Stimulated activated CD4-positive, alpha-beta T cell treated with anti-CD3 and anti-CD28 coated beads, TNF-alpha, amount 100 ng/mL, for 4 hours (primary cell): ENCODE measurements at places on chromosomes 6 and 20.

GRCh38 chr20:51687108-51687507 is 81.1 kb downstream of the ATP9A start:
- DNase-seq: no peak

DNA sequence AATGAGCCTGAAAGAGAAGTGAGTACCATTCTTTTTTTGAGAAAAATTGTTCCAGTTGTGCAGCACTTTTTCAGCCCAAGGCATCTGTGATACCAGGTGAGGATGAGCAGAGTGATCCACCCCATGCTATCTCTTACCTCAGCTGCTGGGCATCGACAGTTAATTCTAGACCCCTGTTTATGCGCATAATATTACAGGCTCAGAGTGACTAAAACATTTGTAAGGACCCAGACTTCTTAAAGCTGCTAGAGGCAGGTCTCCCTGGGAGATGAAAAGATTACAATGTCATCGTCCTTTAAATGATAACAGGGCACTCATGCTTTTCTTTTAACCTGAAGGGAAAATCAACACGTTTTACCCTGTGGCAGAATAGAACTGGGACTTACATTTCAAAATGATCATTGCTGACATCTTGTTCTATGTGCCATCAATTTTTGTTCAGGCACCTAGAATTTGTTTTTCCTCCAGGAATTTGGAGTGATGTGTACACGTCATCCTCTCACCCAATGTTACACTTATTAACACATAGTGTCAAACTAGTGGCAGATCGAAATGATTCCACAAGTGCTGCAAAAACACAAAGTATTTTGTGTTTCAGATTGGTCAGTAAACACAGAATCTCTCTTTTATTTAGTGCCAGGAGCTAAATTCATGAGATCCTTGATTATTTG is 684.6 kb downstream of the UTRN start:
- DNase-seq: no peak

- DNase-seq: no peak
Observed at GRCh38 chr6:13184547-13184946, 143.8 kb downstream of the TBC1D7 start.

DNA sequence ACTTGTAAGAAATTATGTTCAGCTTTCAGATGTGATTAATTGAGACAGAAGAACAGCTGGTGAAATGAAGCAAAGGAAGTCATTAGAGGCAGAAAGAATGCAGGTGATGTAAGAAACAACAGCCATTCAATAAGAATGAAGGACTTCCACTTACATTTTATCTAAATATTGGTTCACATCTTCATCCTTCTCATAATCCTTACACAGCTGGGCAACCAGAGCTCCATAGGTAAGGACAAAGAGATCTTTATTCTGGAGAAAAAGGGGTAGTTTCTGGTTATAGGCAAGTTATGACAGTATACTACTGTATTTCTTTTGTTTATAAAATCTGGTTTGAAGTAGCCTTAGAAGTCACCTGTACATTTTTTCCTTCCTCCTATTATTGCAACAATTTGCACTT is 2.3 kb downstream of the TRAPPC3L start:
- no peak for DNase-seq

- no peak for DNase-seq
Observed at GRCh38 chr6:33452496-33452895, 1.9 kb upstream of the ZBTB9 start.

DNA sequence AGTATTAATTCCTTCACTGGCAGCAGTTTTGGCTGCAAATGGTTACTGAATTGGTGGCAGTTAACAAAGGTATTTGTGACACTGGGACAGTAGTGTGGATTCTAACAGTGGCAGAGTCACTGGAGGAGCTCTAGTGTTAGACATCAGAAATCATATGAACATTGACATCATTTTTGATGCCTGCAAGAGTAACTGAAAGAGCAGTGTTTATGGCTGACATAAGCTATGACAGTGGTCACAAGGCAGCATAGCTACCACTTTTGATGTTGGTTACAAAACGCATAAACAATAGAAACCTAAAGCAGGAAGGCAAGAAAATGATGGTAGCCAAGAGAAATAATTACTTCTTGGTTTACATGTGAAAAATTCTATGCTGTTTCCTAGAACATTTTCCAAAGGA is 326.7 kb upstream of the MAN1A1 start:
- DNase-seq: no peak

- DNase-seq: peak; percentile 18
Observed at GRCh38 chr20:5569021-5569420, 181.2 kb upstream of the SHLD1 start.

DNA sequence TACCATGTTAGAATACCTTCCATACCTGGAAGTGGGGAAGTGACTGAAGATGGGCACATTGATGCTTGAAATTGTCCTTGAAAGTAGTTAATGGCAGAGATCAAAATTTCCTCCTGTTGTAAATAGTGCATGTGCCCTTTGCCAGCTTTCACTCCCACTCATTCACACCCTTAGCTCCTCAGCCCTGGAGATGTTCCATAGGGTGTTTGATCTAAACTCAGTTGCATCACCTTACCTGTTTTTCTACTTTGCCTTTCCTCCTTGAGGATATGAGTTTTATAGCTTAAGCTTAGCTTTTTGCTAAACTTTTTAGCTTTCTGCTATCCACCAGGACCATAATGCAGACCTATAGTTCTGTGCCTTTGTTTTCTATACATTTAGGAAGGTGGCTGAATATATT is 69.0 kb downstream of the CEP57L1 start:
- DNase-seq: no peak

- no peak for DNase-seq
Observed at GRCh38 chr20:3797592-3798372, 1.7 kb downstream of the CDC25B start.

GRCh38 chr6:154969796-154970195 is 25.3 kb upstream of the TIAM2 start:
- no peak for DNase-seq

- DNase-seq: no peak
Observed at GRCh38 chr6:113610377-113610988, 246.7 kb upstream of the MARCKS start.

DNA sequence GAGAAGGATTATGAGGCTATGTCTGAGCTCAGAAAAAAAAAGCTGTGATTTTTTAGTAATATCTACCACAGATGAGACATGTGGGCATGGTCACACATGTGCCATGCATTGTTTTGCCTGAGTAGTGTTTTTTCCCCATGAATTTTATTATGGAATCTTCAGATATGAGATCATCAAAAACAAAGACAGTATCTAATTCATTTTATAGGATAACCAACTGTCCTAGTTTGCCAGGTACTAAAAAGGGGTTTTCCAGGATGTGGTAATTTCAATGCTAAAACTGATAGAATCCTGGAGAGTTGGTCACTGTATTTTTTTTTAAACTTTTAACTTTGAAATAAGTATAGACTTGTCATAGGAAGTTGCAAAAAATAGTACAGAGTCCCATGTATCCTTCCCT is 127.4 kb upstream of the MAP3K7 start:
- no peak for DNase-seq

DNA sequence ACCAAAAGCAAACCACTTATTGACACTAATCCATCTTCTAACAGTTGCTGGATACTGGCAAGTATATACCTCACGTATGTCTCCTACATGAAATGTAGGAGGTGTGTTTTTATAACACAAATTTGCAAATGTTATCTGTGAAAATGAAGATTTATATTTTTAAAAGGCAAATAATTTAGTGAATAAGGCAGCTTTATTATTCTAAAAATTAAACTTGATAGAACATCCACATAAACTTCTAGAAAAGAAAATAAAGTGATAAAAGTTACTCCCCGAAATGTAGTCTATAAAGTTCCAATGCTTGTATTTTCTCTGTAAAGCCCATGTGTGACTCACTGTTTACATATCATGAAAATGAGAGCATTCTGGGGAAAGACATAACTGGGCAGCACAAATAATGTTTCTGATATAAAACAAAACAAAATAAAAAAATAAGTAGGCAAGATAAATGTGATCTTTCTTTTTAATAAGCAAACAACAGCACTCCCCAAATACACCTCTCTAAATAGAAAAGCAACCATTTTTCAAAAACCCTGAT is 84.4 kb downstream of the MAP7 start:
- DNase-seq: no peak

DNA sequence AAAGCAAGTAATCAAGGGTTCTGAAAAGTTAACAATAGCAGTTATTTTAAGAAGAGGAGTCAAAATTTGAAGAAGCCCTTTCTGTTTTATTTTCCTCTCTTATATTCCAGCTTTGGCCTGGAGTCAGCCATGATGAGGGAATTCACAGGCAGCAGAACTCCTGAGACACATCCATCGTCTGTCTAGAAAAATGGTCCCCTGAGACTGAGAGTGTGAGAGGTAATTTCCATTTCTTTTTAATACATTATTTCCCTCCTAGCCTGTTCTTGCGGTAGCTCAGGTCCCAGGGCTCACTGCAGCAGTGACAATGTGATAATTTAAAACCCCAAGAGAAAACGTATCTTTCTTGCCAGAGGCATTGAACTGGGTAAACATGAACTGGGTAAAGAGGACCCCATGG is 296.0 kb downstream of the SMOC2 start:
- no peak for DNase-seq

- no peak for DNase-seq
Observed at GRCh38 chr20:41499064-41499463, 119.1 kb downstream of the CHD6 start.

GRCh38 chr6:53424976-53425718 is 76.4 kb upstream of the ELOVL5 start:
- no peak for DNase-seq

DNA sequence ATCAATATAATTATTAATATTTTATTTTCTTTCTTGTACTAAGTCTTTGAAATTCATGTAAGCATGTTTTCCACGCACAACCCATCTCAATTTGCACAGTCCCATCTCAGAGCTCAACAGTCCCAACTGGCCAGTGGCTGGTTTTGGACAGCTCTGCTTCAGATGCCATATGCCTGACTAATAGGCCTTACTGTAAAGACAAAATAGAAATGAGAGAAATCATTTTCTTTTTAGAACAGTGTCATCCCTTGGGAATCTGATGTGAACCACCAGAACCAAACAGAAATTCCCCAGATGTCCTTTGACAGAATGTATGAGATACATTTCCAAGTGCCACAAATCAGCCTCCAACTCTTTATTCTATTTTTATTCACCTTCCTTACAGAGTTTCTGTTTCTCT is 338.9 kb downstream of the ESR1 start:
- no peak for DNase-seq

- no peak for DNase-seq
Observed at GRCh38 chr6:139925894-139926641, 551.6 kb upstream of the CITED2 start.

DNA sequence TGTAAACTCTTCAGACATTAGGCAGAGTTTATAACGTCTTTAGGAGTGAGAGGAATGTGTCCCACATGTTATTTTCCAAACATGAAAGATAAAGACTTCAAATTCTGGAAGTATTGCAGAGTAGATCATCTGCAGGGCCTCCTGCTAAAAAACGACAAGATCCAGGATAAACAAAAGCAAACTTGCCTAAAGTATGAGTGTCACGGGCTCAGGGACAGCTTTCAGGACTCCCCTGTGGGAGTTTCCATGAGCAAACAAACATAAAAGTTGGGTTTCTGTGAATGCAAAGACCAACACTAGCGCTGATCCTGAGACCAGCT is 76.9 kb downstream of the TXNDC5 start:
- DNase-seq: no peak

- no peak for DNase-seq
Observed at GRCh38 chr6:5590187-5590586, 328.9 kb downstream of the FARS2 start.

DNA sequence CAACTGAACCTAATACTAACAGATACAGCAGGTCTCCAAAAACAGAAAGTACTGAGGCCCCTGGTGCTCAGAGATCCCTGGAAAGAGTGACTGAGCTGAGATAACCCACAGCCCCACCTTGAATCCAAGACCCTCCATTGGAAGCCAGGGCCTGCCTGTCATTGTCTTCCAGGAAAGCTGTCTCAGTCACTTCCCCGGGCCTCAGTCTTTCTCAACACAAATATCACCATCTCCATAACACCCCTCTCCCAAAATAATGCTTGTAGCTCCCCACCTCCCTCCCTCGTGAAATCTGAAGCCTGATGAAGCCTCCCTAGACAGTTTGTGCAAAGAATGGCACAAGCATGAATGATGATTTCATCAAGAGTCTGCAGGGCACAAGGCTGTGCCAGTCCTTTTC is 138.2 kb upstream of the LRFN2 start:
- no peak for DNase-seq

DNA sequence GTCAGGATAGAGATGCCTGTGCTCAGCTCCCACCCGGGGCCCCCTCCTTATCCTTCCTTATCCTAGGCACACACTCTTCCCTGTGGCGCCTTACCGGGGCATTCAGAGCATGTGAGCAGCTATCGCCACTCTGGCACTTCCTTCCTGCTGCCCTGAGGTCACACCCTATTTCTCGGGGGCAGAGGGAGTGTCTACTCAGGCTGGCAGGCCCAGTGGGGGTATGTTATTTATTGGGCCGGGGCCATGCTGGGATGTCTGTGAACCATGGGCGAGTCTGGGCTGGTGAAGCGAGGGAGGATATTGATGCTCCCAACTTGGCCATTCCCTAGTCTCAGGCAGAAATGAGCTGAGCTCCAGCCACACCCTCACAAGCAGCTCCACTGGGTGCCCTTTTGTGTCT is 3.9 kb upstream of the LY6G6D start:
- DNase-seq: no peak

- DNase-seq: no peak
Observed at GRCh38 chr6:119067091-119067490, 11.4 kb downstream of the FAM184A start.

DNA sequence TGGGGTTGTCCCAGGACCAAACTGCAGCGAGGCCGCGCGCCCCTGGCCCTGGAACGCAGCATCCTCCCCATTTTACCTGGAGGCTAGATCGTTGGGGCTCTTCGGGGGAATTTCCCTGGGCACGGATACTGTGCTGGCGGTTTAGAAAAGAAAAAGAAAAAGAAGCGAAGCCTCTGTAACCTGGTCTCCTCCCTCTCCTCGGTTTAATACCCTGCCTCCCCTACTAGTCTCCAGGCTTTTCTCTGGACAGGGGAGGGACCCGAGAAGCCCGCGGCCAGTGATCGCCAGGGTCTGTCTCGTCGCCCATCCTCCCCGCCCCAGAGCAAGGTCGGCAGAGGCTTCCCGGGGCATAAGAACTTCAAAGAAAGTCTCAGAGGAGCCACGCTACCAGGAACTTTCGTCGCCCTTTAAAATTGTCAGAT is 6.1 kb upstream of the LAMP5 start:
- DNase-seq: no peak

- no peak for DNase-seq
Observed at GRCh38 chr6:35503534-35503933, 6.7 kb upstream of the TEAD3 start.

GRCh38 chr6:16420715-16421461 is 182.5 kb downstream of the GMPR start:
- DNase-seq: no peak
